ENCODE measurements at places on chromosomes 13 and 19.

- no peak for DNase-seq
Observed at GRCh38 chr19:22832031-22832762, at the start of gene ZNF723. ZNF723 (plus strand) TSS chr19:22832291; CDS start chr19:22832380, 89 bp downstream.

- DNase-seq, result no peak
Observed at GRCh38 chr13:113953561-113953960, 20.3 kb downstream of the C13orf46 start.

DNA sequence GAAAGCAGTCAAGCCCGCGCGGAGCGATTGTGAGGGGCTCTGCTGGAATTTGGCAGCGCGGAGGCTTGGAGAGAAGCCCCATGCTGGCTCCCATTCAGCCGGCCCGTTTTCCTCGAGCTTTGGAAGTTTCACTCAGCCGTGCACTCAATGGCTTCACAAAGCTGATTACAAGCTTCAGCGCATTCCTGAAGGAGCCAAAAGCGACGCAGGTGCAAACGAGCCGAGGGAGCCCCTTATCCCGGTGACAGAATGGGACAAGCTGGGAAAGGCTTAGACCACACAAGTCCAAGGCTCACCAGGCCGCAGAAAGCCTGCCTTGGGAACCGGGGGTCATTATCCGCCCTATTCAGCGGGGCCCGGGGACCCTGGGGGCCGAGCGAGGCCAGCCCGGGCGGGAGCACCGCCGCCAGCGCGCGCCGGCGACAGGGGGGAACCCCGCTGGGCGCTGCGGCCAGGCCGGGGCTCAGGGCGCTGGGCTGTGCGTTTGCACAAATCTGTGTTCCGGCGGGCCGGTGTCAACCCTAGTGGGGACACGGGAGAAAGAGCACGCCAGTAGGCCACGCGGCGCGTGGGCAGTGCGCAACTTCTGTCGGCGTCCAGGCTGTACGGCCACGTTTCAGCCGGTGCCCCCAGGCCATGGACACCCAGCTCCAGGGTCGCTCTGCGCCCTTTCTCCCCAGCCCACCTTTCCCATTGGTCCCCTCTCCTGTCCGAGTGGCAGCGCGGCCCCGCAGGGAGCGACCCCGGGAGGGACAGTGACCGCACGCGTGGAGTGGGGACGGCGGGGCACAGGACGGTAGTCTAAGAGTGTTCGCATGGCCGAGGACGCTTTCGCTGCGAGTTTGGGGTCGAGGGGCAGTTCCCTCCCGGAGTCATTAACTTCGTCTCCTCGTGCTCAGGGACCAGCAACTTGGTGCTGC, 37.3 kb downstream of the SOX1 start:
- DNase-seq, result no peak

DNA sequence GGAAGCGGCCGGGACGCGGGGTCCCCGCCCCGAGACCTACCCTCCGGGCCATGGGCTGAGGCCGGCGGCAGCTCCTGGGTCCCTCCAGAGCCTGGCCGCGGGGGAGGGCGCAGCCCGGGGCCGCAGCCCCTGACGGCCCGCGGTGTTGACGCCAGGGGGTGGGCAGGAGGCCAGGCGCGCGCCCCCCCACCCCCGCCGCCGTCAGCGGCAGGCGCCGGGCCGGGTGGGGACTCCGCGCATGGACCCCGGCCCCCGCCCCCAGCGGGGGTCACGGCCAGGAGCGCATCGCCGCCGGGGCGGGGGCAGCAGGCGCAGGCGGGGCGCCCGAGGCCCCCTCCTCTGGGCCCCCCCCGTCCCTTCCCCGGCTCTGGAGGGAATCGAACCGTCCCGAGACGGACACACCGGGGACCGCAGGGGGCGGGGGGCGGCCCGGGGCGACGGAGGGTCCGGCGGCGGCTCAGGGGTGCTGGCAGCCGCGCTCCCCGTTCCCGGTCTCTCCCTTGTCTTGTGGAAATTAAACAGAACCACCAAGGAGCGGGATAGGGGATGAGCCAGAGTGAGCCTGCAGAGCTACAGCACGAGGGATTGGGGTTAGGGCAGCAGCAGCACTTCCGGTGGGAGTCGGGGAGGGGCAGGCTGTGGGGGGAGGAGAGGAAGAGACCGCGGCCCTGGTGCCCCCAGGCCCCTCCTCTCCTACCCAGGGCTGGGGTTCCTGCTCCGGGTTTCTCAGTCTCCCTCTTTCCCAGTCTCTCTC, at the start of gene MEIS3:
Gene MEIS3, minus strand, starts transcription at position 498 of the 754 bp plus-strand sequence. Its CDS starts 446 bp downstream, at position 52.
- no peak for DNase-seq

DNA sequence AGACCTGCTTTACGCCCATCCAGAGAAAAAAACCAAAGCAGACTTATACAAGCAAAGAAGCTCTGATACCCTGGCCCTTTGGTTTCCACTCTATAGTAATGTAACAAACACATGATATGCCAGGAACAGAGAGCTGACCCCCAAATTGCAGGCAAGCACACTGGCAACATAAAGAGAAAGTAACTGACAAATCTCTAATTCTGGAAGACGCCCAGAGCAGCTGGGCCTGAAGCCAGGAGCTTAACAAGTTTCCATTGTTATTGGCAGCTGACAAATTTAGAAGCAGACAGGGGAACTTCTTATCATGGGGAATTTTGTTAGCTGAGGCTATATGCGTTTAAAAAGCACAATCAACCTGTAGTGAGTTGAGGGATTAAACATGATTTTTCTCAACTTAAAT, 158.0 kb downstream of the DLEU7 start:
- DNase-seq, result no peak

DNA sequence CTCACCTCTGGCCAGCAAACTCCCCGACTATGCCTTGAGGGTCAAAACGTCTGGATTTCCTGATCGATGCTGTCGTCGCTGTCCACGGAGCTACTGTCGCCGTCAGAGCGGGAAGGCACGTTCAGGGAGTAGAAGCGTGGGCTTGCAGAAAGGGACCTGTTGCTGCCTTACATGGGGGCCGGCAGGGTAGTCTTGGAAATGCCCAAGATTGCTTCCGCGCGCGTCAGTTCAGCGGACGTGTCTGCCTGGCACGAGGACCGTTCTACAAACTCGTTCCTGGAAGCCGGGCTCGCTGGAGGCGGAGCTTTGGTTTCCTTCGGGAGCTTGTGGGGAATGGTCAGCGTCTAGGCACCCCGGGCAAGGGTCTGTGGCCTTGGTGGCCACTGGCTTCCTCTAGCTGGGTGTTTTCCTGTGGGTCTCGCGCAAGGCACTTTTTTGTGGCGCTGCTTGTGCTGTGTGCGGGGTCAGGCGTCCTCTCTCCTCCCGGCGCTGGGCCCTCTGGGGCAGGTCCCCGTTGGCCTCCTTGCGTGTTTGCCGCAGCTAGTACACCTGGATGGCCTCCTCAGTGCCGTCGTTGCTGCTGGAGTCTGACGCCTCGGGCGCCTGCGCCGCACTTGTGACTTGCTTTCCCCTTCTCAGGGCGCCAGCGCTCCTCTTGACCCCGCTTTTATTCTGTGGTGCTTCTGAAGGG, 15.4 kb downstream of the RB1 start:
- no peak for DNase-seq

DNA sequence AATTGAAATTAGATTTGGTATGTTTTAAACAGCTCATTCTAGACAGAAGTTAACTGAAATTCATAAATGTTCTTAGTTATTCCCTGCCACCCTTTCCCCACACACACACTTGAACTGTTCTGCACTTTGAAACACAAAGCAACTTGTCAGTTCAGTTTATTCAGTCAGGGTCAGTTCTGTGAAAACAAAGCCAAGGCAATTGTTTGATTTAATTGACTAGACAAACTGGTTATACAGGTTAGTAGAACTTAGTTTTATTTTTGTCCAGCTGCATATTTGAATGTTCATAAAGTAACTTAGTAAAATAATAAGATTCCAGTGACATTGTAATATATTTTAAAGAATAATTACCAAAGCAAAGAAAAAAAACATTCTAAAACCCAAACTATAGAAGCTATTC, 98.3 kb upstream of the KLF5 start:
- no peak for DNase-seq

- DNase-seq, result no peak
Observed at GRCh38 chr19:38303517-38304351, at the start of gene C19orf33. C19orf33 (plus strand) TSS chr19:38304251; CDS start chr19:38304262, 11 bp downstream.

- DNase-seq, result no peak
Observed at GRCh38 chr13:21338639-21339278, 120.3 kb downstream of the ZDHHC20 start.

GRCh38 chr19:5132206-5132560, 163.3 kb downstream of the KDM4B start:
- no peak for DNase-seq

DNA sequence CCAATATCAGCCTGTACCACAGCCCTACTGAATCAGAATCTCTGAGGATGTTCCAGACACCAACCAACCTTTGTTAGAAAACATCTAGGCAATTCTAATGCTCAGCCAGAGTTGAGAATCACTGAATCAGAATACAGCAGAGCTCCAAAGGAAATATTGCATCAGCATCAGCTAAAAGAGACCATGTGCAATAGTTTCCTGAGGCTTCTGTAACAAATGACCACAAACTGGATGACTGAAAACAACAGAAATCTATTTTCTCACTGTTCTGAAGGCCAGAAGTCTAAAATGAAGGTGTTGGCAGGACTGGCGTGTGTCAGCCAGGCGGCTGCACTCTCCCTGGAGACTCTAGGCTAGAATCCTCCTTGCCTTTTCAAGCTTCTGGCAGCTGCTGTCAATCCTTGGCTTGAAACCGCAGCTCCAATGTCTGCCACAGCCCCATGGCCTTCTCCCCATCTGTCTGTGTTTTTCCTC, 1.2 kb upstream of the DCT start:
- DNase-seq, result no peak

GRCh38 chr13:91598655-91599054, 200.2 kb downstream of the GPC5 start:
- DNase-seq, result no peak

DNA sequence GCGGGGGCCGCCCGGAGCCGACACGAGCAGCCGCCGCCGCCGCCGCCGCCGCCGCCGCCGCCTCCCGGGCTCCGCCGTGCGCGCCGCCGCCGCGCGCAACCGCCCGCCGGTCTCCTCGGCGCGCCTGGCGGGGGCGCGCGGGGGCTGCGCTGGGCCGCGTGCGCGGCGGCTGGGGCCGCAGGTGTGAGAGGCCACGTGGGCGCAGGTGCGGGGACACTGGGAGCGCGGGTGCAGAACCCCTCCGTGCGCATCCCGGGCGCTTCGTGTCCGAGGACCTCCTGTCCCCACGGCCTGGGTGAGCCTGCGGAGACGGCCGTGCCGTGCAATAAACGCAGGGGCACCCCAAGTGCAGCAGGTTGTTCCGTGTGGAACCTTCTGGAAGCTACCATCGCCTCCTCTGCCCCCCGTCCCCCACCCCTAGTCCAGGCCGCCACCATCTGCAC, at the start of gene LINGO3:
Gene LINGO3, minus strand, starts transcription at position 41 of the 443 bp plus-strand sequence. CDS start 16,378 bp downstream, outside the sequence.
- no peak for DNase-seq

- DNase-seq, result no peak
Observed at GRCh38 chr13:110221406-110222117, 85.4 kb downstream of the COL4A1 start.

DNA sequence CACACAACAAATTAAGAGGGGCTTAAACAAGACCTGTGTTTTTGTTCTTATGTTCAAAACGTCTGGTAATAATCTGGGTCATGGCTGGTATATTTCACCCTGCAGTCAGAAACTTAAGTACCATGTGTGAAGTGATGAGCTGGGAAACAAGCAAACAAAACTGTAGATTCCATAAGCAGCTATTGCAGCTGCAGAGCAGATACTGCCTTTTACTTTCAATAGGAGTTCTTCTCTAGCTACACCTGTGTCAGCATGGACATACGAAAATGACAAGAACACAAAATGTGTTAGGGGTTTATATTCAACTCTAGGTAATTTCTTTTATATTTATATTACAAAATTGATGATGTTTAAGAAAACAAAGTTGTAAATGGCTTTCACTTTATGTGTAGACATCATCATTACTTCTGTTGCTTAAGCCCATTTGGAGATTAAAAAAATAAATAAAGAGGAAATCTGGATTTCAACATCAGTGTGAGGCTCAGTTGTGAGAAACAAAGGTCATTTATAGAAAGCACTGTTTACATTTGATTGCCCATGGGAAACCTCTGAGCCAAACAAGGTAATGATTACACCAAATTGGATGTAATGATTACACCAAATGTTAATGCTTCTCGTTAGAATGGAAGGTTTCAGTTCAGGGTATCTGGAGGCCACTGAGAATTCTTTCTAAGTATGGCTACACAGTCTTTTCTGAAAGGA, 451.0 kb upstream of the SLC10A2 start:
- DNase-seq, result no peak

DNA sequence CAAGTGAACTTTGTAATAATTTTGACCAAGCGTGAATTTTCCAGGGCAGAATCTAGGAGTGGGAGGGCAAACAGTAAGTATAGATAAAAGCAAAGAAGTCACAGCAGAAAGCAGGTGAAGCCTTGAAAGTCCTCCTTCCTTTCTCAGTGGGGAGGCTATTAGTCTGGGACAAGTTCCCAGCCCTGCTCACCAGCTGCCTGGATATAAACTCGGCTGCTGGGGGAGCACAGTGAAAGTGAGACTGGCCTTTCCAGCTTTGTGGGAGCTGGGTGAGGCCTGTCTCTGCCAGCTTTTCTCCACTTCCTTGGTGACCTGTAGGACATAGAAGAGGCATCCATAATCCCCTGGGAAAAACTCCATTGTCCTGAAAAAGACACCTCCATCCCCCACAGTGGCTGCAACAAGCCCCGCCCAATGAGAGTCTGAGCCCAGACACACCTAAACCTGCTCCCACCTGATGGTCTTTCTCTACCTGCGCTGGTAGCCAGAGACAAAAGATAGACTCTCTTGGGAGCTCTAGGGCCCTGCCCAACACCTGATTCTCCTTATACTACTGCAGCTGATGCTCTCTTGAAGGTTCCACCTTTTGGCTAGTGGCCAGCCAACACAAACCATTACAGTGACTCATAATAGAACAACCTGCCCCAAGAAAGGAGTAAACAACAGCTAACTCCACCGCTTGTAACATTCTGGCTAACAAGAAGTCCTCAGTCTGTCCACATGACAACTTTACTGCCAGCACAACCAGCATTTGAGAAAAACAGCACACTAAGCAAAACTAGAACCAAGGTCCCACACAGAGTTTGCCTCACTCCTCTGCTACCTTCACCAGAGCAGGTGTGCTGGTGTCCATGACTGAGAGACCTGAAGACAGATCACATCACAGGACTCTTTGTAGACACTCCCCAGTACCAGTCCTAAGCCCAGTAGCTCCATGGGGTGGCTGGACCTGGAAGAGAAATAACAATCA, 252.2 kb upstream of the SLITRK6 start:
- no peak for DNase-seq

DNA sequence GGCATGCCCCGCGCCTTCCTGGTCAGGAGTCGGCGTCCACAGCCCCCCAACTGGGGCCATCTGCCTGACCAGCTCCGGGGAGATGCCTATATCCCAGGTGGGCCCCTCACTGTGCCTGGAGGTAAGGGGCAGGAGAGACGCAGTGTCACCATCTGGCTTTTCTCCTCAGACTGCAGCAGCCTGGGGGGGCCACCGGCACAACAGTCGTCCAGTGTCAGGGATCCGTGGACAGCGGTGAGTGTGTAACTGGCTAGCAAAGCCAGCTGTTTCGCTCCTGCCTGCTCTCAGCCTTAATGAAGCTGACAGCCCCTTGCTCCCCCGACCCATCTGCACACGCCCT, 227 bp downstream of the OVOL3 start:
- no peak for DNase-seq

Data from CD8-positive, alpha-beta T cell (primary cell).